ENCODE measurements at places on chromosomes 2 and 18.

GRCh38 chr2:138267161-138267901, 234.2 kb upstream of the SPOPL start:
- no peak for DNase-seq

GRCh38 chr2:73141896-73142295, 29.1 kb upstream of the RAB11FIP5 start:
- DNase-seq, result no peak

DNA sequence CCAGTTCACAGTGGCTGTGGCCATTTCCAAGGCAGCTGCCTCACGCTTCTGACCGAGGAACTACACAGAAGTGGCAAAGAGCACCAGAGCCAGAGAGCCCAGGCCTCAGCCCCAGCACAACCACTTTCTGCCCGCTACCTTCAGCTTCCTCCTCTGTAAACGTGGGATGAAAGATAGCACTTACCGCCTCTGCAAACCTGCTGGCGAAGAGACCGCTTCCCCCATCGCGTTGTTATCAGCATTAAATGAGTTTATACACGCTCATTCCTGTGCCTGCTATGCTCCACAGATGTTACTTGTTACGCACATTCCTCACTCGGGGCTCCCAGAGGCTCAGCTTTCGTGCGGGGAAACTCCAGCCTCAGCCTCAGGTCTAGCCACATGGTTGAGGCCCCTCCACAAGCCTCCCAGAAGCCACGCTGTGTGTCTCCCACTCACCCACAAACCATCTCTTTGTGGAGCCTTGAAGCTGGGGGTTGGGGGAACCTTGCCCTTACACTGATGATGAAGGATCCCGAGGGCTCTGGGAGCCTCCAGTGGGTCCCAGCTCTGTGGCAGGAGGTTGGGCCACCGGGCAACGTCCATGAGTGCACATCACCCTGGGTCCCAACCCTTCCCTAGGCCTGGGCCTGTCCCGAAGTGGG, 63.3 kb upstream of the SMAD7 start:
- DNase-seq, result no peak

DNA sequence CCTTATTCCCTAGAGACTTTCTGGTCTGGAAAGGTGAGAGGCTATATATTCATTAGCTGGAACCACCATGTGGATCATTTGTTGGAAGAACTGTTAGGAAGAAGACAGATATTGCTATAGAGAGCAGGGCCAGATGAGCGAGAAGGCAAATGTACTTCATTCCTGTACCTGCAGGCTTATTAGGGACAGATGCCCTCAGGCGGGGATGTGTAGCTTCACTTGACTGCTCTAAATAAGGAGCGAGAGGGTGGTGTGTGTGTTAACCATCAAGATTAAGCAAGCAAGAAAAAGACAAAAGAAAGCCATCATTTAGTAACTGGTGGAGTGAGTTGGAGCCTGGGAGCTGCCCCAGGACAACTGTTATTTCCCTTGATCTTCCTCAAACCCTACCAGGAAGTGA, 36.4 kb downstream of the NEDD4L start:
- no peak for DNase-seq

- no peak for DNase-seq
These were observed 964 bp upstream of the GALNT3 start for GRCh38 chr2:165795011-165795410.
